Stimulated activated CD4-positive, alpha-beta T cell treated with anti-CD3 and anti-CD28 coated beads, Interleukin-1b, Interleukin-23, amount 100 ng/mL, for 1 hour (primary cell): ENCODE measurements at places on chromosomes 2 and 18.

- DNase-seq: no peak
These were observed 265.4 kb upstream of the TFPI start for GRCh38 chr2:187819624-187820023.

- DNase-seq: no peak
These were observed 57.5 kb upstream of the SLC14A2 start for GRCh38 chr18:45557779-45558178.

- no peak for DNase-seq
These were observed 879 bp upstream of the EPAS1 start for GRCh38 chr2:46296216-46296839.

GRCh38 chr2:21220930-21221329 is 97.2 kb downstream of the TDRD15 start:
- no peak for DNase-seq

DNA sequence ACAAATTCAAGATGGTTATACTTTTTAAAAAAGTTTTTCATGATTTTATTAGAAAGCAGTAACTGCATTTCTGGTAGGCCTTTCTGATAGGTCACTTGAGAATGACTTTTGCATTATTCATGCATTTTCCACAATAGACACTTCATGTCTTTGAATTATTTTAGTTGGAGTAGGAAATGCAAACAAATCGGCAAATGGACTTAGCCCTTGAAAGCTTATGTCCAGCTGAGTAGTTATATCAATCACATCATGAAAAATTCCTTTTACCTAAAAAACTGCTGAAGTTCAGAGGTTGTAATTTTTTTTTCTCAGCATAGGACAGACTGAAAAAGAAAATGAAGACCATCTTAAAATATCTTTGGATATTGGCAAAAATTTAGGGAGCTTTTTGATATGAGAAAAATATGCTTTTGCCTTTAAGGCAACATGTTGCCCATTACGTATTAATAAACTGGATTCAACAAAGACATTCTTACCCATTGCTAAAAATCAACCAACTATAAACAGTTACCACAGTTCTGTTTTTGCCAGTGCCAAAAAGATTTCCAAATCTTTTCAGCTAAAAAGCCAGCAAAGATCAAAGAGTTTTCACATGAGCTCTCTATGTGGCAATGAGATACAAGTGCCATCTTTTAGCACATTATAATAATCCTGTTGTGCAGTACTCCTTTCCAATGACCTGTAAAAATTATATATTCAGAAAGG is 45.5 kb upstream of the FRZB start:
- DNase-seq: no peak

GRCh38 chr2:74573747-74574562 is 19.4 kb downstream of the DOK1 start:
- no peak for DNase-seq
